Stimulated activated CD4-positive, alpha-beta T cell treated with anti-CD3 and anti-CD28 coated beads, Interleukin-1b, Interleukin-23, amount 100 ng/mL, for 1 hour (primary cell): ENCODE measurements at places on chromosomes 11 and 22.

- DNase-seq = no peak
These were observed 462.8 kb downstream of the INSC start for GRCh38 chr11:15577519-15577918.

DNA sequence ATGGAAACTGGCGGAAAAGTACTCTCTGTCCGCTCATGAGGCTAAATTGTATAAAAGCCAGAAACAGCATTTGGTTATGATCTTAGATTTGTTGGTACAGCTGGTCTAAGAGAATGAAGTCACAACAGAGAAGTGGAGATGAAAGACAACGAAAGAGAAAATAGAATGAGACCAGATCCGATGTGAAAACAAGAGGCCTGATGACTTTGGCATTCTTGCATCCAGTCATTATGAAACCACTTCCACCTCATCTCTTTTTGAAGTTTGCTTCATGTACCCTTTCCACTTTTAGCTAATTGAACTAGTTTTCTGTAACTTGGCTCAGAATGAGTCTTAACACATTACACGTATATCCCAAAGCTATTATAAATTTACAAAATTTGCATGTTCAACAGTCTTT lies 1431.7 kb downstream of the LRRC4C start:
- DNase-seq = no peak

GRCh38 chr22:30985561-30986208 lies 16.6 kb downstream of the TUG1 start:
- no peak for DNase-seq

- no peak for DNase-seq
These were observed 38.8 kb upstream of the POU2AF1 start for GRCh38 chr11:111417766-111418435.

GRCh38 chr11:12200991-12201985 lies 90.9 kb downstream of the MICAL2 start:
- DNase-seq = no peak

GRCh38 chr11:124285610-124286344 lies 28.0 kb downstream of the OR8D1 start:
- no peak for DNase-seq

DNA sequence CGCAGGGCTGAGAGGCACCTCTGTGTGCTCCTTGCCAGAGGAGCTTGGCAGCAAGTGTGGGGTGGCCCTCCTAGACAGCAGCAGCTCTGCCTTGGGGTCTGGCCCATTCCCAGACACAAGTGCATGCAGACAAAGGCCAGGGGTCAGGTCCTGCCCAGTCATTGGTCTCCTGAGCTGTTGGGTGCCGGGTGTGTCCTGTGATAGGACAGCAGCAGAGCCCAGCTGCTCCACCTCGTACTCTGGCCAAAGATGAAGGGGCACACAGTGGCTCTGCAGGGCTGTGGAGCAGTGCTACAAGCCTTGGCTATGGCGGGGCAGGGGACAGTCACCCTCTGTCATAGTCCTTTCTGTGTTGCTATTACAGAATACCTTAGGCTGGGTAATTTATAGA lies 17.3 kb upstream of the OSBPL5 start:
- no peak for DNase-seq

DNA sequence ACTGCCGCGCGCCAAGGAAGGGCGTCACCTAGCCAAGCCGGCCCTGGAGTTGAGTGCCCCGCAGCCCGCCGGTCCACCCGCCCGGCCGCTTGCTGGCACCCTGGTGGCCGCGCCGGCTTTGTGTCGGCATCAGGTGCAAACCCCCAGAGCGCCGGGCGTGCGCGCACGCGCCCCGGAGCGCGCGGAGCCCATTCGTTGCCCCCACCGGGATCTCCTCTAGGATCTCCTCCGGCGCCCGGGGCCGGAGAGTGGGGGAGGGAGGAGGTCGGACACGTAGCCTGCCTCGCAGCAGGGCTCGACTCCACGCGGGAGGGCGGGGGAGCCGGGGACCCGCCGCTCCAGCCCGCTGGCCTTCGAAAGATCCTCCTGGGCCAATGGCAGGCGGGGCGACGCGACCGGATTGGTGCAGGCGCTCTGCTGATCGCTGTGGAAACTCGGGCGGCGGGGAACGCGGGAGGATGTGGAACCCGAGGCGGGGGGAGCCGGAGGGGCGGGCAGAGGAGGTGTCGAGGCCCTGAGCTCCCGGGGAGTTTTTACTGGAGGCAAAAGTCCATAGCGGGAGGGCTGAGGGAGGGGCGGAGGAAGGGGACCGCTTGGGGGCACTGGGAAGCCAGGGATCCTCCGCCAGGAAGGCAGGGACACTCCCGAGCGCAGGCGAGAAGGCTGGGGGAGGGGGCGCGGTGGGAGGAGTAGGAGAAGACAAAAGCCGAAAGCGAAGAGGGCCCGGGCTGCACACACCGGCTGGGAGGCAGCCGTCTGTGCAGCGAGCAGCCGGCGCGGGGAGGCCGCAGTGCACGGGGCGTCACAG lies at the start of gene FADS2:
TSS of gene FADS2 (plus strand) at position 730 of the 808 bp plus-strand sequence. CDS start 91 bp downstream, outside the sequence.
- no peak for DNase-seq

DNA sequence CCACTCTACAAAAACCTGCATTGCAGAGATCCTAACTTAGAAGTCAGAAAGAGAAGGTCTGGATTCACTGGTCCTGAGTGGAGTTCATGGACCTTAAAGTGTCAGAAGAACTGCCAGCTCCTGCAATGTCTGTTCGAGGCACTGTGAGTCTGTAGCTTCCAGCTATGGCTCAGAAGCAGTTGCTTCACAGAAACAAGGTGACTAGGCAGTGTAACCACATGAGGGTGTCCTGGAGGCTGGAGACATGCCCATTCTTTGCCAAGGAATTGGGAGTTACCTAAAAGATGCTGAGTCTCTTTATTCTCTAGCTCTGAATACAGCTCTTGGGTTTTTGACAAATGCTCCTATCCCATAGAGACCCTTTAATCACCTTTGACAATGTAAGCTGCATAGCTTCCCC lies 130.5 kb downstream of the SPON1 start:
- DNase-seq = no peak

- DNase-seq = no peak
These were observed 71.5 kb upstream of the VSTM5 start for GRCh38 chr11:93921695-93922468.

- DNase-seq = no peak
These were observed 66.3 kb downstream of the ETS1 start for GRCh38 chr11:128520888-128521681.

GRCh38 chr22:26345496-26345895 lies 83.6 kb upstream of the ASPHD2 start:
- DNase-seq = no peak

DNA sequence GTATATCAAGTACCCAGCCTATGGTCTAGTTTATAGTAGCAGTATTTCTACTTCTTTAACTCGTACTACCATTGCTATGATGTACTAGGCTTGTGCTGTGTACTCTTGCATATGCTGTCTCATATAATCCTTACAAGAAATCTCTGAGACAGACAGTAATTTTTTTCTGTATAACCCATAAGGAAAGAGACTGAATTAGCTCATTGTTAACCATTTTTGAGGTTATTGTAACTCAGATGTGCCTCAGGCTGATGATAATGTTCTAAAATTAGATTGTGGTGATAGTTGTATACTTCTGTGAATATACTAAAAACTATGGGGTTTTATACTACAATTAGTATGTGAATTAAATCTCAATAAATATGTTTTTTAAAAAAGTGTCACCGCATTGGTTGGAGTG lies 112.2 kb upstream of the RRM1 start:
- DNase-seq = no peak

DNA sequence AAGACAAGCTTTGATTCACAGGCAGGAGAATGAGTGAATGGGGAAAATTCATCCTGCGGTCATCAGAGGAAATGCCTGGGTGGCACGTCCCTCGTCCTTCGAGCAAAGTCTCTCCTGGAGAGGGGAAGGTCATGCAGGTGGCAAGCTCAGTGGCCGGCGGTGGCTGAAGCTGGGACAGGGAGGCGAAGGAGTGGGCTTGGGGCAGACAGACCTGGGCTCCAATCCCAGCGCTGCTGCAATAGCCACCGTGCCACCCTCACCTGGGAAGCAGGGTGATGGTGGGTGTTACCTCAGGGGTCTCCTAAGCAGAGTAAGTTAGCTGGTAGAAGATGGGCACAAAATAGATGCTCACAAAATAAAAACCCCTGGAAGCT lies 22.4 kb upstream of the CACNG2 start:
- DNase-seq = no peak

- no peak for DNase-seq
These were observed 4.1 kb downstream of the CASP4 start for GRCh38 chr11:104964247-104964646.

GRCh38 chr22:35919002-35919542 lies 109.6 kb downstream of the RBFOX2 start:
- no peak for DNase-seq

- no peak for DNase-seq
These were observed 17.0 kb upstream of the MMP12 start for GRCh38 chr11:102891736-102892135.

GRCh38 chr22:42684462-42685195 lies 35.4 kb upstream of the CYB5R3 start:
- DNase-seq = no peak

DNA sequence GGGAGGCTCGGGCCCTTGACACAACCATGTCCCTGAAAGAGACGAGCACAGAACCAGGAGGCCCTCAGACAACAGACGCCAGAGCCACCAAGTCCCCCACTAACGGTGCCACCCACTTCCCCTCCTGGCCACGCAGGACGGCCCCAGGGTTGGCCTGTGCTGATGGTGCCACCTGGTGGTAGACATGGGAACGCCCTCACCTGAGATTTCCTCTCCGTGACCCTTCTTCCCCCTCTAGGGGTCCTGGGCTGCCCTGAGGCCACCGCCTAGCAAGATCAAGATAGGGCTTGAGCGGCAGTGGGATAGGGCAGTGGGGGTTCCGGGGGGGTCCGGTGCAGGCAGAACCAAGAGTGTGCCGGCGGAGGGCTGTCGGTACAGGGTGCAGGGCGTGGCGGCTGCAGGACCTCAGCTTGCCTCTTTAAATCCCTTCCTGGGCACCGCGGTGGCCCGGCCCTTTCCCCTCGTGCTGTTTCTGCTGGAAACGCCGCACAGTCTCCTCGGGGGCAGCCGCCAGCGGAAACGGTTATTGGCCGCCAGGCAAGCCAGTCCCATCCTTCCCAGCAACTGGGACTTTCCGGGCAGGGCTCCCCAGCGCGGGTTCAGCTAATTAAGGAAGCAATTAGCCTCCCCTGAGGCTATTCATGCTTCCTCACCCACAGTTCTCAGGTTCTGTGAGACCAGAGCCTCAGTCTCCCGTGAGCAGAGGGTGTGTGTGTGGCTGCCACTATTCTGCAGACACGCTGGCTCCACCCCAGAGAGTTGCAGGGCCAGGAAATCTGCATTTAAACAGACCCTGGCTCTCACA lies 5.5 kb upstream of the NFAM1 start:
- peak; percentile 67 for DNase-seq

GRCh38 chr11:69416762-69417698 lies 64.4 kb upstream of the LINC01488 start:
- DNase-seq = no peak

GRCh38 chr22:46674367-46674781 lies 54.2 kb downstream of the GRAMD4 start:
- DNase-seq = peak; percentile 72

DNA sequence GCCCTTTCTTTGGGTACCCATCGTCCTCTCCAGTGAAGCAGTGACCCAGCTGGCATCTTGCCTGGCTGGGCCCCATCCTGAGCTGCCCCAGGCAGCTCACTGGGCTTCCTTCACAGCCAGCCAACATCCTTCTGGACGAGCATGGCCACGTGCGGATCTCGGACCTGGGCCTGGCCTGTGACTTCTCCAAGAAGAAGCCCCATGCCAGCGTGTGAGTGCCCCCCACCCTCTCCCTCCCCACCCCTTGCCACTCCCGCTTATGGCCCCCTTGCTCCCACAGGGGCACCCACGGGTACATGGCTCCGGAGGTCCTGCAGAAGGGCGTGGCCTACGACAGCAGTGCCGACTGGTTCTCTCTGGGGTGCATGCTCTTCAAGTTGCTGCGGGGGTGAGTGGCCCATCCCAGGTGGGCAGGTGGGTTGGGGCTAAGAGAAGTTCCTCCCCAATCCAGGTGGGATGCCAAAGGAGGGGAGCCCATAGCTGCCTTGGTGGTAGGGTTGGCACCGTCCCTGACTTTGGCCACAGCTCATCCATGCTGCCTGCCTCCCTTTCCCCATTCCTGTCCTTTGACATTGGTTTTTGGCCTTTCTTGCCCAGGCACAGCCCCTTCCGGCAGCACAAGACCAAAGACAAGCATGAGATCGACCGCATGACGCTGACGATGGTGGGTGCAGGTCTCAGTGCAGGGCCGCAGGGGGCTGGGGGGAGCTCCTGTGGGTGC lies 6.8 kb upstream of the ANKRD13D start:
- DNase-seq = no peak

DNA sequence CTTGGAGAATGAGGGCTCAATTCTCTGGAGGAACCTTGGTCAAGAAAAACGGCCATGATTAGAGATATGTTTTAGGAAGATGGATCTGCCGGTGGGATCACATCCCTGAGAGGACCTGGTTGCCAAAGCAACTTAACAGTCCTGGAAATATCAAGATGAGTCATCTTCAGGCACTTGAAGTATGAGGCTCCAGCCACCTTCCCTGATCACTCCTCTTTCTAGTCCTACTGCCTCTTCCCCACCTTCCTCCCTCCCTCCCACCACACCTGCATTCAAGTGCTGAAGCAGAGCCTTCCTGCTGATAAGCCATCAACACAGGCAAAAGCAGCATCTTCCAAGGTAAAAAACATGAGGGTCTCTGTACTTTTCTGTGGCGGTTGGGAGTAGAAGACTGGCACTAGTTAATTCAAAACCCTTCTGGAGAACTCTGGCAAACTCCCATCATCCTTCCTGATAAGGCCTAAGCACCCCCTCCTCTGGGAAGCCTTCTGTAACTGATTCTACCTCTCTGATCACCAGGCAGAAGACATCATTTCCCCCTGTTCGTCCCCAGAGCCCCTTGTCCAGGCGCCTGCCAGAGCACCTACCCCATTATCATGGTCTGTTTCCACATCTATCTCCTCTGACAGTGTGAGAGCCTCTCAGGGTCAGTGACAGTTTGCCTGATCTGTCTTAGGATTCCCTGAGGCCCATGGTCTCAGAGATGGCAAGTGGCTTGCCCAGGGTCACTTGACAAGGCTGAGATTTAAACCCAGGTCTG lies 79.8 kb downstream of the CLPB start:
- no peak for DNase-seq

DNA sequence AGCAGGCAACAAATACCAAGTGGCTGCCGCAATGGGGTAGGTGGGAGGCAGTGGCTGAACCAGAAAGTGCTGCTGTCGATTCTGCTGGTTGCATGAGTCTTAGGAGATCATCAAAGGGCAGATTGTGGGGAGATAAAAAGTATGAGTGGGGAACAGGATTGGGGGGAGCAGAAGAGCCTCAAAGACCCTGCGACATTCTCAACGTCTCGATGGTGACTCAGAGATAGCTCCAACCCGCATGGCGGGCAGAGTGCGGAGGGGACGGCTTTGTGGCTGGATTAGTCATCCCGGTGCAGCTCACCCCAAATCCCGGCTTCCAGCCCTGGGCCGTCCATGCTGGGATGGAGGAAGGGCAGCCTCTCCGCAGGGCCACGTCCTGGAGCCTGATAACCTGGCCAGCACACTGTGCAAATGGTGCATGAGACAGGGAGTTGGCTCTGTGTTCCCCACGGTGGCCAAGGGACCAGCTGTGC lies 11.6 kb upstream of the RTN4R start:
- no peak for DNase-seq

- DNase-seq = no peak
These were observed 2.9 kb upstream of the LMO1 start for GRCh38 chr11:8266246-8267241.

GRCh38 chr11:58900479-58901420 lies 38.5 kb upstream of the GLYATL1 start:
- DNase-seq = no peak

GRCh38 chr11:83122050-83122449 lies 34.9 kb upstream of the PCF11 start:
- DNase-seq = no peak

GRCh38 chr11:44097821-44098220 lies 2.3 kb downstream of the EXT2 start:
- no peak for DNase-seq
